Germinal center (tissue), 1 donor: ENCODE measurements at places on chromosomes 7 and 10.

GRCh38 chr10:124072541-124072940, 20.9 kb downstream of the CHST15 start:
- peak; percentile 19 for DNase-seq

GRCh38 chr10:131733596-131733995, 167.2 kb upstream of the PPP2R2D start:
- DNase-seq = no peak

GRCh38 chr7:110283056-110283455, 807.9 kb upstream of the LRRN3 start:
- no peak for DNase-seq

- no peak for DNase-seq
These were observed 12.0 kb upstream of the GLCCI1 start for GRCh38 chr7:7956531-7957128.

- DNase-seq = no peak
These were observed 150.4 kb downstream of the JCAD start for GRCh38 chr10:29908962-29909361.

DNA sequence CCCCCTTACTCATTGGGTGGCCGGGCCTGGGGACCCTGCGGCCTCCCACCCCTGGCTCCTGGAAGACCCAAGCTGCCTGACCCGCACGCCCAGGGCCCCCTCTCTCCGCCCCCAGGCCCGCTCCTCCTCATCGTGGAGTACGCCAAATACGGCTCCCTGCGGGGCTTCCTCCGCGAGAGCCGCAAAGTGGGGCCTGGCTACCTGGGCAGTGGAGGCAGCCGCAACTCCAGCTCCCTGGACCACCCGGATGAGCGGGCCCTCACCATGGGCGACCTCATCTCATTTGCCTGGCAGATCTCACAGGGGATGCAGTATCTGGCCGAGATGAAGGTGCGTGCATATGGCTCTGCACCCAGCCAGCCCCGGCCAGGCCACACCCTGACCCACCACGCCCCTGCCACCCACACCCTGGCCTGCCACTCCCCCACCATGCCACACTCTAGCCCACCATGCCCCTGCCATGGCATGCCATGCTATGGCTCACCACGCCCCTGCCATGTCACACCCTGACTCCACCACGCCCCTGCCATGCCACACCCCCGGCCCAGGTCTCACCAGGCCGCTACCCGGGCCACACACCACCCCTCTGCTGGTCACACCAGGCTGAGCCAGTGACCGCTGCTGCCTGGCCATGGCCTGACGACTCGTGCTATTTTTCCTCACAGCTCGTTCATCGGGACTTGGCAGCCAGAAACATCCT, 18.7 kb upstream of the CSGALNACT2 start:
- no peak for DNase-seq

DNA sequence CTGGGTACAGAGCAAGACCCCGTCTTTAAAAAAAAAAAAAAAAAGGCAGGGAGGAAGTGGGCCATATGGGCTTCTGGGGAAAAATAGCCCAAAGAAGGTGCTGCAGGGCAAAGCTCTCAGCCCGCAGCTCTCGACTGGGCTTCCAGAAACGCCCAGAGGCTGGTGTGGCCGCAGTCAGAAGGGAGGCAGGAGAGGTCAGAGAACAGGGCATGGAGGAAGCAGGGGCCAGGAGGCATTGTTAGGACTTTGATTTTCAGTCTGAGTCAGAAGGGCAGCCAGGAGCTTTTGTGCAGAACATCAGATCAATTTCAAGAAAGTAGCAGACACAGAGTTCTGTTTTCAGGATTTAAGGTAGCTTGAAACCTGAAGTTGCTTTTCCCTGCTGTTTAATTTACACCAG, 35.3 kb upstream of the CYTH3 start:
- no peak for DNase-seq

- no peak for DNase-seq
These were observed 484.1 kb upstream of the ZMIZ1 start for GRCh38 chr10:78584681-78585080.

DNA sequence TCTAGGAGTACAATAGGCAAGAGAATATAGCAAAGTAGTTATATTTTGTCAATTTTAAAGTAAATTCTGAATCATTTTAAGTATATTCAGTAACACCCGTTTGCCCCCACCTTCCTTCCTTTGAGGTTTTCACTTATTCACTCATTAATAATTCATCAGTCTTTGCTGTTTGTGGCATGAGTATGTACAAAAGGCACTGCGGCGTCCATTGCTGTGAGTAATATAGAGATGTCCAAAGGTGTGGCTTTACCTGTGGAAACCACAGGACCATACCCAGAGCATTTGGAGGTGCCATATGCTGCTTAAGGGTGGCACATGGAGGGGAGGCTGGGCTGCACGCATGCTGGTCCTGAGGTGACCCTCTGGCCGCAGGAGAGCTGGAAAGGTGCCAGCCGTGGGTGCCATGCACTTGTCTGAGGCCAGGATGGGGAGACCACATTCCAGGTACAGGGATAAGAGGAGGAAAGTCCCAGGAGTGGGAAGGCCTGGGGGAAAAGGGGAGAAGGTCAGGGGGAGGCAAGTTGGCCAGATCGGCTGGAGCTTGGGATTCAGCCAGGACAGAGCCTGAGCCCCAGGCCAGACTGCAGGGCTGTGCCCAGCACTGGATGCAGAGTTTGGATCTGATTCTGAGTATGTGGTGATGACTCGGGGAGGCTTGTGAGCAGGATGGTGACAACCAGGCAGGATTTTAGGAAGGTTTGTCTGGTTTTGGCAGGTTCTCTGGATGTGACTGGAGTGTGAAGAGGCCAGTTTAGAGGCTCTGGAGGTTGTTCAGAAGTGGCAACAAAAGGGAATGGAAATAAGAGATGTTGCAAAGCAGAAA, 223.4 kb downstream of the MGMT start:
- DNase-seq = no peak

DNA sequence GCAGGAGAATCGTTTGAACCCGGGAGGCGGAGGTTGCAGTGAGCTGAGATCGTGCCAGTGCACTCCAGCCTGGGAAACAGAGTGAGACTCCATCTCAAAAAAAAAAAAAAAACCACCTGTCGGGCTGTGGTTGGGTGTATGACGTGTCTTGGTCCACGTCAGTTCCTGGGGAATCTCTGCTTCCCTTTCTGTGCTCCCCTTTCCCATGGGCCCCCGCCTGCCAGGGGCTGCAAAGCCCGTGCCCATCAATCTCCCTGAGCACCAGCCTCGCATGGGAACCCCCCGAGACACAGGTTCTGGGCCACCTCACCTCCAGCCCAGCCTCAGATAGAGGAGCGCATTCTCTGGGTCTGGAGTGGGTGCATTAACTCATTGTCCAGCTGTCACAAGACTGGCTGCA, 2.3 kb upstream of the SH2B2 start:
- DNase-seq = no peak

DNA sequence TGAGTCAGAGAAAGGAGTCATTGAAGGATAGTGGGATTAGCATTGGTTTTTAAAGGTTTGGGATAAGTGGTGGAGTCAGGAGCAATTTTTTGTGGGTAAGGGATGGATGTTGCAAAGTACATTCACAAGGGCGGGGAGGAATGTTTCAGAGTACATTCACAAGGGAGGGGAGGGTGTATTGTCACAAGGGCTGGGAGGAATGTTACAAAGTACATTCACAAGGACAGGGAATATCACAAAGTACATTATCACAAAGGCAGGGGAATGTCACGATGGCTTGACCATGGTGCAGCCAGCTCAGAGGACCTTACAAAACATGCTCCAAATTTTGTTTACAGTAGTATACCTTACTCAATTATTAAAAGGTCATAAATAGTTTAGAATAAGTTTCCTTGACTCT, 30.3 kb downstream of the C1GALT1 start:
- DNase-seq = no peak

DNA sequence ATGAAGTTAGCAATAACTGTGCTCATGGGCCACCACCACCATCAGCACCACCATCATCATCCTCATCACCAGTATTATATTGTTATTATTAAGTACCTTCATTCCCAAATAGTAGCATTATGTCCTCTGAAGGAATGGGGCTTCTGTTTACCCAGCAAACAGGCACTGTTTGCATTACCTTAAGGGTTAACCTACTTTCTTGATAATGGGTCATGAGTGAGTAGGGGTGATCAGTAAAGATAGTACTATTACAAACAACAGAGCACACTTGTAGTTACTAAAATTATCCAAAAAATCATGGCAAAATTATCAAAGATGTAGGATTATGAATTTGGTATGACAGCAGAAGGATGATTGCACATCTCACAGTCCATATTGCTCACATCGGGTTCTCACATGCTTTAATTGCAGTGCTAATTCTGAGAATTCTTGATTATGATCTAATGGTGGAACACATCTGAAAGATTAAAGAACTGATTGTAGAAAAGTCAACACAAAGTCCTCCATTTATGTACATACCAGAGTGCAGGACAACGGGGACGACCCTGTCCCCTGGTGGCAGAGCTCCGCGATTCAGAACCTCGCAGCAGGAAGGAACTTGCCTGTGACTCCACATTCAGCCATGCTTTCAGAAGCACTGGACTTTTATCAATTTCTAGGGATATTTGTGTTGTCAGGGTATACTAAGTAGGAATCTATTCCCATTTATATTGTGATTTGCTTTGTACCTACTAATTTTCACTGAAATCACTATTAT, 31.0 kb downstream of the PDE1C start:
- DNase-seq = no peak

- no peak for DNase-seq
These were observed 5.0 kb upstream of the PRKAR1B start for GRCh38 chr7:732094-732541.

- DNase-seq = no peak
These were observed 38.6 kb downstream of the MTPN start for GRCh38 chr7:135938563-135938962.

GRCh38 chr7:15561835-15562234, at the start of gene AGMO:
Gene AGMO, minus strand, starts transcription at chr7:15562015.
- no peak for DNase-seq

DNA sequence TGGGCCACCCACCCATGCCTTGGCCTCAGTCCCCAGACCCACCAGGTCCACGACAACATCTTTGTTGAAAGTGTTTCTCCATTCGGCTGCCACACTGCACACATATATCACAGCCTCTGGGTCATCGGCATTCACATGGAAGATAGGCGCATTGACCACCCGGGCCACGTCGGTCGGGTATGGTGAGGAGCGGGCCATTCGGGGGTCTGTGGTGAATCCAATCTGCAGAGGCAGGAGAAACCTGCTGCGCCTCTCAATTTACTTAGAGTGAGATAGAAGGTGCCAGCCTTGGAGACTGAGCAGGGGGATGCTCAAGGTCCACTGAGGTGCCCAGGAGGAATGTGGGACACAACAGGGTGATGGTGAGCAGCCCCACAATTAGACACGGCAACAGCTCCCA, 16.4 kb downstream of the OGDHL start:
- DNase-seq = no peak

DNA sequence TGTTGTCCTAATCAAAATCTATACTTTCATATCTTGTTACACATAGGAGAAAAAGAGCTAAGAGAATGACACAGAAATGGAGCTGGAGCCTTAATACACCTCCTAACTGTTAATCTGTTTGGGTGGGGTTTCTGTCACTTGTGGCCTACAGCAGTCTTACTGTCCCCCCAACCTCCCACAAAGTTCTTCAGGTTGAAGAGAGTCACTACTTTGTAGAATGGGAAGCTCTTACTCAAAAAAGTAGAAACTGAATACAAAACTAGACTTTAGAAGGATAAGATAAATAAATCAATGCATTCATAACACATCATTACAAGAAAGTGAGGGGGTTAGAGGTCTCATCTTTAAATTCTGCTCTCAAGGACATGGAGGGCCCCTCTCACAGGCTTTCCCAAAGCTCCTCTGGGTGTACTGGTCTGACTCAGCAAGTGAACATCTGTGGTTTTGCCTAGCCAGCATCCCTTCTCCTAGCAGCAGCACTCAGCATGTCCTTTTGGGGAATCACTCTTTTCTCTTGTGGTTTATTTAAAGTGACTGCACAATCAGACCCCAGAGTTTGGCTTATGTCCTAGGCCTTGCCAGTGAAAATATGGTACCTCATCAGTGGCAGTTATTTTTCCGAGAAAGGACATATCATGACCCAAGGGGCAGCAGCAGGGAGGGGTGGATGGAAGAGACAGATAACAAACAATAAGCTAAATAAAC, 2.0 kb upstream of the BLVRA start:
- no peak for DNase-seq

- DNase-seq = no peak
These were observed 11.5 kb downstream of the TAS2R16 start for GRCh38 chr7:122984021-122984420.
